ENCODE measurements at places on chromosomes 7 and 10.
A peak's percentile ranks its signal among the peaks of the same experiment; 100 is the strongest.

GRCh38 chr7:128045766-128046165, 14.5 kb upstream of the LRRC4 start:
- DNase-seq: no peak

DNA sequence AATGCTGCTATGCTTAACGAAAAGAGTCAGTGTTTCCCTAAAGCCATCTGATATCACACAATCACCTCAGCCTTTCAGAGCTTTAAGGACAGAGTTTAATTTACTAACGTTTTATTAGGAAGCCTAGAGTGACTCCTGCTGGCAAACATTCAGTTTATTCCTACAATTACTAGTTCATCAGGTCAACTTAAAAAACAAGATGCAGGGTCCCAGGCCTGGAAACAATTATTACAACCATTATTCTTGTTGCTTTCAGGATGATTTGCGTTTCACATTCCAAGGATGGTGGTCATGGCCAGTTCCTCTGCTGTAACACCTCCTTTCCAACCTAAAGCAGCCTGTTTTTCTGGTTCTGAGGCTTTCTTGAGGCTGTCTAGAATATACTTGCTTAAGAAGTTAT, 1.5 kb upstream of the FAM53B start:
- DNase-seq: peak; percentile 77

GRCh38 chr10:18020523-18020922, 68.8 kb downstream of the SLC39A12 start:
- no peak for DNase-seq

- DNase-seq: no peak
Observed at GRCh38 chr10:123392182-123392963, 238.2 kb downstream of the BUB3 start.

GRCh38 chr7:115132096-115132495, 210.2 kb downstream of the MDFIC start:
- DNase-seq: no peak

- no peak for DNase-seq
Observed at GRCh38 chr7:45922810-45923209, 1.7 kb upstream of the IGFBP3 start.

GRCh38 chr7:115226410-115226809, 304.5 kb downstream of the MDFIC start:
- no peak for DNase-seq

DNA sequence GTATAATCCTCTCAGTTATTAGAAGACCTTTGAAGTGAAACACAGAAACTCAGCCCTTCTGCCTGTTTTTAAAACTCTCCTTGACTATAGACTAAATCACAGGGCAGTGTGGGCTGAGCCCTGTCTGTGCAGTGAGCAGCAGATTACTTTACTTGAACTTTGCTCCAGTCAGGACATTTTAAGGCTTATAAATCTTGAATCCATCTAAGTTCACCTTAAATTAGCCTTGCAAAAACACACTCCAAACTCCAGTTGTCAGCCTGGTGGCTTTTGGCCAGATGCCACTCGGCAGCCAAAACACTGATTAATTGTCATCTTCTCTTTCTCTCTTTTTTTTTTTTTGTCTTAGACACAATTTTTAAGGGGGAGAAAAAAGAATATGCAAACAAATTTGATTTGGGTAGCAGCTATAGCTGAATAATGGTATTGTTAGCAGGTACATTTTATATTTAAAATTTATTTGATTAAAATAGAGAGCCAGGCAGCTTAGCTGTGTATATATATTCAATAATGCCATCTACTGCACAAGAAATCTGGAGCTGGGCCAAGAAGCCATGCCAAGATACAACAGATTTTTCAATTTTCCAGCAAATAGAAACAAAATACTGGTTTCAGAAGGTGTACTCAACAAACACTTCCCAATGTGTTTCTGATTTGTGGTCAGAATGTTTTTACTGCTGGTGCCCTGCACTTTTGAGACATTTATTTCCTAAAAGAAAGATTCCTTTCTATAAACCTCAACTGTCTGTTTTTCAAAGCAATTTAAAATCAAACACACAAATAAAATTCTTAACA, 247.7 kb downstream of the TFEC start:
- no peak for DNase-seq

DNA sequence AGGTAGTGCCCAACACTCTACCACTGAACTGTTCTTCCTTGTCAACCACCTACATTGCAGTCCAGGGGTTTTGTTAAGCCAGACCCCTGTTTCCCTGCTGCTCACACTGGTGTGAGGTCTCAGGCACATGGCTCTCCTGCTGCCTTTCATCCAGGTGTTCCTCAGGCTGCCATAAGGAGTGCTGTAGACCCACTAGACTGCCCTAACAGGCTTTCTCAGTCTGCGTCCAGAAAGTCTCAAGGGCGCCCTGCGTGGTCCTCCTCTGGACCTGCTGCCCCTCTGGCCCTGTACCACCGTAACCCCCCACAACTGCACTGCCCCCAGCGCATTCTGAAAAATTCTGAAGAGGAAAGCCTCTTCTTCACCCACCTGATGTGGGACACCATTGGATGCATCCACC, 225.7 kb upstream of the ANKRD30A start:
- DNase-seq: no peak

- DNase-seq: no peak
Observed at GRCh38 chr7:85025312-85025756, 161.5 kb downstream of the SEMA3D start.

GRCh38 chr7:117088623-117089194, 135.4 kb downstream of the ST7 start:
- no peak for DNase-seq

GRCh38 chr7:150972023-150972468, 6.1 kb downstream of the KCNH2 start:
- DNase-seq: no peak

DNA sequence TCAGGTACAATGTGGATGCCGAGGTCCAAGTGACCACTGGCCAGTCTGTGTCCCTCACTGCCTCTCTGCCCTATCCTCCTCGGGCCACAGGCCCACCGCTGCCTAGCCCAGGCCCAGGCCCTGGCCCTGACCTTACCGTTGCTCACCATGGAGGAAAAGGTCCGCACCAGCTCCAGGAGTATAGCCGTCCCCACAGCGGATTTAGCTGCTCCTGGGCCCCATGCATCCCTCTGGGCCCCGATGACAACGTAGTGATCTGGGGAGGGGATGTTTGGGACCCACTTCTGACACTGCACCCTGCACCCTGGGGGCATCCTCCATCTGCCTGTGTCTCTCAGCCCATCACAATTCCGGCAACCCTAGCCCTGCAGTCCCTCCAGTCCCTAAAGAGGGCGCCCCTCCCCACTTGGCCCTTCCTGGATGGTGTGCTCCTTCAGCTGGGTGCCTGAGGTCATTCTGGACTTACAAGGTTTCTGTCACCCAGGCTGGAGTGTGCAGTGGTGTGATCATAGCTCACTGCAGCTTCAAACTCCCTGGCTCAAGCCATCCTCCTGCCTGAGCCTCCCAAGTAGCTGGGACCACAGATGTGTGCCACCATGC, 12.1 kb downstream of the TFR2 start:
- DNase-seq: no peak

- no peak for DNase-seq
Observed at GRCh38 chr7:78279032-78279431, 480.5 kb downstream of the PHTF2 start.

DNA sequence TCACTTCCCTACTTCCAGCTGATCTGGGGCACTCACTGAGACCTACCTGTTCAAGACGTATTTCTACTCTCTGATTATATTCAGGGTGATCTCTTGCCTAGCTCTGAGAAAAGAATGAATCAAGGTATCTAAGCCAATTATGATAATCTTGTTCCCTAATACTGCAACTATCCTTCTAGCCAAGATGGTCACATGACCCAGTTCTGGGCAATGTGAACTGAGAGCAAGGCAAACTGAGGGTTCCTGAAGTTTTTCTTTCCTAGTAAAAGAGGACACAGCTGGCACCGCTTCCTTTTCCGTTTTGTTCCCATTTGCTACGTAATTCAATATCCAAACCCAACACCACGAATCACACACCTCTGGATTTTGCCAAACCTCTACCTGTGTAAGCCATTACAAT, 5.9 kb upstream of the GPAM start:
- DNase-seq: no peak

- DNase-seq: no peak
Observed at GRCh38 chr10:27752673-27753237, 7.1 kb upstream of the MKX start.

- no peak for DNase-seq
Observed at GRCh38 chr7:105838627-105839231, 37.7 kb downstream of the ATXN7L1 start.

GRCh38 chr7:94420328-94420727, 25.6 kb downstream of the COL1A2 start:
- no peak for DNase-seq

DNA sequence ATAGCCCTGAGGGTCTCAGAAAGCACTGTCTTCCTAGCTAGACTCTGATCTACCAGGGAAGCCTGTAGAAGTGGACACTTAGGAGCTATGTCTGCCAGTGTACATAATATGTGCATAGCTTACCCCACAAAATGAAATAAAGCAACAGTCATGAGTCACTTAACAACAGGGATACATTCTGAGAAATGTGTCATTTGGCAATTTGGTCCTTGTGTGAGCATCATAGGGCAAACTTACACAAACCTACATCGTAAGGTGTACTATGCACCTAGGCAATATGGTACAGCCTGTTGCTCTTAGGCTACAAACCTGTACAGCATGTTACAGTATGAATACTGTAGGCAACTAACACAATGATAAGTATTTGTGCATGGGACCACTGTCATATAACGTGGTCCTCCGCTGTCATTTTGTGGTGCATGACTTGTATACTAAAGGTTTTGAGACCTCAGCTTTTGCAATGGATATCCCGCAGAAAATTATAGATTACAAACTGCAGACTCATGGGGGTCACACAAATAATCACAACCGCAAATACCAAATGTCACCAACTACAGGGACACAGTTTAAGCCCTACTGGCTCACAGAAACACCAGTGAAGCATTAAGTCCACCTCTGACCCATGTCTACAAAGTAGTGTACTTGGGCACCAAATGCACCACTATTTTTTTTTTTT, 1.7 kb downstream of the URGCP start:
- DNase-seq: no peak

DNA sequence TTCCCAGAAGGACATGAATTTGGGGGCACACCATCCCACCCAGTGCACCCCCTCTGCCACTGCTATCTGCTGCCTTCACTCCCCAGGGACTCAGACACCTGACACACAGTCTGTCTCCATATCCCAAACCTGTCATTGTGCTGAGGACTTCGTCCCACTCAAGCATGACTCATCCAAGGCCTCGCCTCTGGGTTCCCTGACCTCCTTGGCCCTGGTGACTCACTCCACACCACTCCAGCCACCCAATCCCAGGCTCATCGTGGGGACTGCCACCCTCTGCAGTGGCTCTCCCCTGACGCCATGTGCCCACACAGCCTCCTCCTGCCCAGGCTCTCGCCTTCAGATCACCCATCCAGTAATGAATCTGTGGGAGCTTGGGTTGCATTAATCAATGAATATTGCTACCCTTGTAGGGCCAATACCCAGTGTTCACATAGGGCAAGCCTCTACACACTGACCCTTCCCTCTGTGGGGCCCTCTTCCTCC, 6.6 kb upstream of the INSIG1 start:
- no peak for DNase-seq

DNA sequence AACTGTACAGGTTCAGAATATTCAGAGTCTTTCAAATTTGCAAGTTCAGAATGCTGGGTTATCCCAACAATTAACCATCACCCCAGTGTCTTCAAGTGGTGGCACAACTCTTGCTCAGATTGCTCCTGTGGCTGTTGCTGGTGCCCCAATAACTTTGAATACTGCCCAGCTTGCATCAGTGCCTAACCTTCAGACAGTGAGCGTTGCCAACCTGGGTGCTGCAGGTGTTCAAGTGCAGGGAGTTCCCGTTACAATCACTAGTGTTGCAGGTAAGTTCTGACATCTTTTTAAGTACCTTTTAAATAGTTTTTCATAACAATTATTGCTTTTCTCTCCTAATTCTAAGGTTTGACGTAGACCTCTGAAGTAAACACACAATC, 2.7 kb downstream of the SP4 start:
- DNase-seq: no peak

GRCh38 chr7:26162431-26162830, 10.4 kb downstream of the NFE2L3 start:
- no peak for DNase-seq

GRCh38 chr10:82288461-82288881, 413.5 kb downstream of the NRG3 start:
- no peak for DNase-seq

- no peak for DNase-seq
Observed at GRCh38 chr7:101186194-101186593, 6.1 kb upstream of the NAT16 start.

DNA sequence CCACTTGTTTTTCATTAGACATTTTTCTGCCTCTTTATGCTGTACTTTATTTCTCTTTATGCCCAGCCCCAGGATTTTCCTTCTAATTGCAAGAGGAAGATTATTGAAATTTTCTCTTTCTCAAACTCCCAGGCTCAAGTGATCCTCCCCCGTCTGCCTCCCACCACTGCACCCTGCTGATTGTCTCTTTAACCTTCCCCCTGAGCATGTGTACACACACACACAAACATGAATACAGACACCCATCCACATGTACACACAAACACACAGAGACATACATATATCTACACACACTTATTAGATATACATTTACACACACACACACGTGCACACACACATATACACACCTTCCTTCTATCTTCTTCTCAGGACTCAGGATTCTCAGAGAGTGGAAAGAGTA, 37.3 kb upstream of the MAP3K8 start:
- DNase-seq: no peak

- DNase-seq: no peak
Observed at GRCh38 chr10:10014846-10015245, 1002.8 kb upstream of the CELF2 start.
